ENCODE measurements at places on chromosomes 6 and 20.

- no peak for DNase-seq
These were observed 65.9 kb downstream of the PPP1R14C start for GRCh38 chr6:150208611-150209352.

- DNase-seq, result peak; percentile 84
These were observed 82.2 kb downstream of the MYO6 start for GRCh38 chr6:75830959-75831885.

DNA sequence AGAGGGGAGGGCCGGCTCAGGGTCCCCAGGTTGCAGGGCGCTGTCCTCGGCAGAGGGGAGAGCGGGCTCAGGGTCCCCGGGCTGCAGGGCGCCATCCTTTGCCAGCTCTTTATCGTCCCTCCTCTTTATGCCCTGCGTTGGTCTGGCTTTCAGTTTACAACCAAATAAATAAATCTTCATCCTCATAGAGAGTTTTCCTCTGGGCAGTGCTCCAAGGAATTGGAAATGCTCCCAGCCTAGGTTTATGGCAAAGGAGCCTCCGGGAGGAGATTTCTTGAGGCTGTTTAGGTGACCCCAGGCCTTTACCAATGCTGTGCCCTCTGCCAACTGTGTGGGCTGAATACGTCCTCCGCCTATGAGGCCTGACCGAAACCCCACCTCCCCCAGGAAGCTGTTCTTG is 60.2 kb downstream of the CHMP4B start:
- no peak for DNase-seq

GRCh38 chr6:50264995-50265571 is 215.4 kb upstream of the DEFB112 start:
- DNase-seq, result no peak

GRCh38 chr6:89707766-89708165 is 69.2 kb upstream of the LYRM2 start:
- no peak for DNase-seq

DNA sequence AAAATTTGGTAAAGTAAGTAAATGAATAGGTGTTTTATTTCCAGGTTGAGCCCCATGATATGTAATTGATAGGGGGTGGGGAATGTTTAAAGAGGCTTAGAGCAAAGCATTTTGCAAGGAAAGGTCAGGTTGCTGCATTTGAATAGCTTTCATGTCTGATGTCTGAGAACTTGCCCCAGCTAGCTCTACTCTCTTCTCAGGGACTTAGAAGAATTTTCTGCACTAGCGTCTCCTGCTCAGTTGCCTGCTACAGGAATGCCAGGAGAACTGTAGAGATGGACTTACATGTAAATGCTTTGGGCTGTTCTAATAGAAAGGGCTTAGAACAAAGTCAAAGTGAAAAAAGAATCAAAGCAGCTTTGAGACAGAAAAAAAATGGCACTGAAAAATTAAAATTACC is 35.5 kb downstream of the TRMT6 start:
- no peak for DNase-seq

DNA sequence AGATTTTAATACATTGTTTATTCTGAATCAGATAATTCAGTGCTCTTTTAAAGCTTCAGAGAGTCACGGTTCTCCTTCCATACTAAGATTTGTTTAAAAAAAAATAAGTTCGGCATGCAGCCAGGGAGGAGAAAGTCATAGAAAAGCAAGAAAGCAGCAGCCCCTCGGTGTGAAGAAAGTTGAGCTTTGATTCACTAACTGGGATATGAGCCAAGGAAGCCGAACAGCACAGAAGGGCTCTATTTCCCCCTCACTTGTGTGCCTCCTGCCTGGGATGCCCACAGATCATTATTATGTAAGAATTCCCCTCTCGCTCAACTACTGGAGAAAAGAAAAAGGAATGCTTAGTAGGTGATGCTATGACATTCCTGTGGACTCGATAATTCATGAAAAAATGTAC is 69.3 kb upstream of the SYNJ2 start:
- DNase-seq, result no peak

DNA sequence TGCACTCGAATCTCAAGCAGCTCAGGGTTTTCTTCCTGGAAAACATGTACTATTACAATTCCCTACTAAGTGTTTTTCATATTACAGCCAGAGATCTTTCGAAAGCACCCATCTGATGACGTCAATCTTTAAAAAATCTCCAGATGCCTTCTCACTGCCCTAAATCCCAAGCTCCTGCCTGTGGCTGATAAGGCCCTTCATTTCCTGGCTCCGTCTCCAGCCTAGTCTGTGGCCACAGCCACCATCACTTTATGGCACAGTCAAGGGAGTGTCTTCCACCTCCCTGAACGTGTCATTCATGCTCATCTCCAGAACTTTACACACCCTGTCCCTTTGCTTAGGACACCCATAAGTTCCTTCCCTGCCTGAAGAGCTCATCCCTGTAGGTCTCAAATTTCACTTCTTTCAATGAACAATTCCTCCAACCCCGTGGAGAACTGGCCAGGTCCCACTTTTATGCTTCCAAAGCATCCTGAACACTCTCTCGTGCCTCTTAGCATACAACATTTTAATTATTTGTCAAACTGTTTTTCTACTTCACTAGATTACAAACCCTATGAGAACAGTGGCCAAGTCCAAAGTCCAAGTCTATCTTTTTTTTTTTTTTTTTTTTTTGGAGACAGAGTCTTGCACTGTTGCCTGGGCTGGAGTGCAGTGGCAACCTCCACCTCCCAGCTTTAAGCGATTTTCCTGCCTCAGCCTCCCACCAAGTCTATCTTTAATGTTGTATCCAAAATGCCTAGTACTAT is 106.1 kb upstream of the AGPAT4 start:
- DNase-seq, result no peak

GRCh38 chr20:21609221-21609620 is 95.4 kb upstream of the NKX2-2 start:
- no peak for DNase-seq

- no peak for DNase-seq
These were observed 46.0 kb downstream of the TFEB start for GRCh38 chr6:41689171-41690008.

DNA sequence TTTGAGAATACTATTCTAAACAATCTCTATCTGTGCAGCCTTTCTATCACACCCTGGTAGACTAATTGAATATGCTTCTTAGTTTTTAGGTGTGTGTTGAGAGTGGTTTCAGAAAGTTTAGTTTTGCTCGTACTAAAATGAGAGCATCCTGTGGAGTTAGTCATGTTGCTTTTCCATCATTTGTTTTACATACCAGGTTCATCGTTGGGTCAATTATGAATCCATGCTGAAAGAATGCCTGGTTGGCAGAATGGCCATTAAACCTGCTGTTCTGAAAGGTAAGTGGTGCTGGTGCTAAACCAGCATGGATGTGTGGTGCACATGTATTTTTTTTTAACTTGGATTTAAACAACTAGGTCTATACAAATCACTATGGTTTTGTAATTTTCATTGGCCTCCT is 49.3 kb downstream of the CYB5R4 start:
- DNase-seq, result no peak

DNA sequence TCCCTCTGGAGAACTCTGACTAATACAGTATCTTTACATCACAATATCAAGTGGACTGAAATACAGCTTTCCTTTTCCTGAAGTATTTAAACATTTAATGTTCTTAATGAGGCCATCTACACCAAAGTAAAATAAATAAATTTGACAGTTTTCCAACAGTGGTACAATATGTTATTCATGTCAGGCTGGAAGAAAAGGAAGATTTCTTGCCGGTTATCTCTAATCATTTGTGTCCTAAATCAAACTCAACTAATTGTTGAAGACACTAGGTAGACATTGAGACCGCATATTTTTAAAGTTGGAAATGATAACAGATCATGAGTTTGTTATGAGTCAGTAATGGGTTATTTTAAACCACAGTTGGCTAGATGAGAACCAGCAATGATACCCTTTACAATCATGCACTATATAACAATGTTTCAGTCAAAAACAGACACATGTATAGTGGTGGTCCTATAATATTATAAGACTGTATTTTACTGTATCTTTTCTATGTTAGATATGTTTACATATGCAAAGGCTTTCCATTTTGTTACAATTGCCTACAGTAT is 241.6 kb downstream of the LMBRD1 start:
- no peak for DNase-seq

- DNase-seq, result peak; percentile 68
These were observed 20.3 kb downstream of the CST4 start for GRCh38 chr20:23668477-23668951.

DNA sequence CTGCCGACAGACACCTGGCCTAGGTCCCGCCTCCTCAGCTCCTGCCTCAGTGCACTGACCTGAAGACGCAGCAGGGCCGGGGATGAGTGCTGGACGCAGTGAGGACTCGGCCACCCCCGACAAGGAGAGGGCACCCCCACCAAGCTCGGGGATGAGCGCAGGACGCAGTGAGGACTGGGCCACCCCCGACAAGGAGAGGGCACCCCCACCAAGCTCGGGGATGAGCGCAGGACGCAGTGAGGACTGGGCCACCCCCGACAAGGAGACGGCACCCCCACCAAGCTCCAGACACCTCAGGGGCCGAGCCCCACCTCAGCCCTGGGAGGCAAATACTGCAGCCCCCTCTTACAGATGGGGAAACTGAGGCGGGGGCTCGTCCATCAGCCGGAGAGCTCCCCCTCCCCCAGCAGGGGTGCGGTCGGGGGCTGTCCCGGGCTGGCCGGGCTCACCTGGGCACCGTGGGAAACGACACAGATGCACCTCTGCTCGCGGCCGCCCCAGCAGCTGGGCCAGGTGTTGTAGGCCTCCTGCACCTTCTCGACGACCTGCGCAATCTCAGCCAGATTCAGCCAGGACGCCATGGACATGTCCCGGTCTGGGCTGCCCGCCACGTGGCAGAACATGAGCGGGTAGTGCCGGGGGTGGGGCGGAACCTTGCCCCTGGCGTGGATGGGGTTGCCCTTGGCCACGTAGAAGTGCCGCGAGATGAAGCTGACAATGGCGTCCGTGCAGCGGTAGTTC is 7.5 kb downstream of the HELZ2 start:
- DNase-seq, result no peak

- no peak for DNase-seq
These were observed 569.8 kb downstream of the QKI start for GRCh38 chr6:163984124-163984936.

DNA sequence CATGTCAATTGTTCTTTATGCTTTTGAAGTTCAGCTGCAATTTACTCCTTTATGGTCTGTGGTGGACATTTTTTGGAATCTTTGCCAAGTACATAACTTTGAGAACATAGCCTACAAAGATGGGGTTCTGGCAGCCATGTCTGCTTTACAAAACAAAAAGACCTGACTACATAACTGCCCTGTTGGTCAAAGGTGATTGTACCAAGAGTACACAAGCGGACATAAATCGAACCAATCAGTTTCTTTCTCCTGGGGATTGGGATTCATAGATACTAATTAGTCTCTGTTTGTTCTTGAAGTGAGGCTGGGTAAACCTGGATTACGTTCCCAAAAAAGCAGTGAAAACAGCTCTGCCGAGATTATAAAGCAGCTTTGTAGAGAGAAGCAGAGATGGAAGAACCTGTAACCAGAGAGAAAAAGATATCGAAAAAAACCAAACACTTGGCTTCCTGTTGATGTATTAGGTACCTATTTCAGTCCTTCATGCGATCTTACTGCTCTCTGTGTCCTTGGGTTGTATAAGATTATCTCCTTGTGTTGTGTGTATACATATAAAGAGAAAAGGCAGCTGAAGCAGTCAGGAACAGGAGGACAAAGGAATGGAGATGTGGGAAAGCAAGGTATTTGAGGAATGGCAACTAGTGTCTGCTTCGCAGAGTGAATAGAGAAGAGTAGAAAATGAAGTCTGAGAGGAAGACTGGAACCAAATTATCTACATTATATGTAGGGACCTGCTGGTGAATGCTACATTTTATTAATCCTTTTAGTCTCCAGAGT is 2.7 kb upstream of the ZFAND3 start:
- no peak for DNase-seq

GRCh38 chr20:34310481-34311117 is 7.4 kb upstream of the AHCY start:
- DNase-seq, result no peak

DNA sequence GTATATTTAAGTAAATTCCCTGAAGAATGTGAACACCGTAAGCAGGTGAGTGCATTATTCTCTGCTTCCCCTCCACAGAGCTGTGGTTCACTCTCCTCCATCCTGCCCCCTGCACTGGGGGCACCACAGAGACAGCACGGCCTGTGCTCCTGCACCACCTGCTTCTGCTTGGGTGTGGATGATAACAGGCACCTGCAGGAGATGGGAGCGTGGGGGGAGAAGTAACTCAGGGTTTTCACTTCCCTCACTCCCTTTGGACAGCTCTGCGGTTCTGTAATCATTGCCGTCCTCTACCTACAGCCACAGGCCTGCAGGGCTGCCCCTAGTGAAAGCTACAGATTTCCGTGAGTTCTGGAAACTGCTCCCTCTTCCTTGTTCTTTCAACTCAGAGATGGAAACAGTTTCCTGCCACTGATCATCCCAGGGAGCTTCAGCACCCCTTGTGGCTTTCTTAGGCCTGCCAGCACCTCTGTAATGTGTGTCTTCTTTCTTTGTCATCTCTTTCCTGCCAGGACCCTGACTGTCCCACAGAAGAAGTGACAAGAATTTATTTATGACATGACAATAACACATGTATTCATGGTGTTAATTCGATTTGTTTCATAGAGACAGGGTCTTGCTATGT is 21.3 kb upstream of the MICB start:
- DNase-seq, result no peak

- no peak for DNase-seq
These were observed 75.8 kb downstream of the EFHC1 start for GRCh38 chr6:52495922-52496321.

DNA sequence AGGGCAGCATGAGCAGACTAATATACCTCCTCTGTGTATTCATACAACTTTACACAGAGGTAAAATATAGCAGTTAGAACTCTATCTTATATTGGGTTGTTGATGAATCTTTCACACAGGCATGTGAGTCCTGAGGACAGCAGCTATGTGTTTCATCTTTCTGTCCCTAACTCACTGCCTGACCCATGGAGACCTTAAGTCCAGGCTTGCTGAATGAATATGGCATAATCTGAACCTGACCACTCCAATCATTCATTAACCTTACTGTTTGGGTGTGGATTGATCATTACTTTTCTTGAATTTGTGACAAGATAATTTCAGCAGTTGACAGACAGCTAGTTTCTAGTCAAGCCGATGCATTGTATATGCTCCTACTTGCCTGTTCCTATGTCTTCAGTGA is 27.3 kb upstream of the TSPYL1 start:
- DNase-seq, result no peak

DNA sequence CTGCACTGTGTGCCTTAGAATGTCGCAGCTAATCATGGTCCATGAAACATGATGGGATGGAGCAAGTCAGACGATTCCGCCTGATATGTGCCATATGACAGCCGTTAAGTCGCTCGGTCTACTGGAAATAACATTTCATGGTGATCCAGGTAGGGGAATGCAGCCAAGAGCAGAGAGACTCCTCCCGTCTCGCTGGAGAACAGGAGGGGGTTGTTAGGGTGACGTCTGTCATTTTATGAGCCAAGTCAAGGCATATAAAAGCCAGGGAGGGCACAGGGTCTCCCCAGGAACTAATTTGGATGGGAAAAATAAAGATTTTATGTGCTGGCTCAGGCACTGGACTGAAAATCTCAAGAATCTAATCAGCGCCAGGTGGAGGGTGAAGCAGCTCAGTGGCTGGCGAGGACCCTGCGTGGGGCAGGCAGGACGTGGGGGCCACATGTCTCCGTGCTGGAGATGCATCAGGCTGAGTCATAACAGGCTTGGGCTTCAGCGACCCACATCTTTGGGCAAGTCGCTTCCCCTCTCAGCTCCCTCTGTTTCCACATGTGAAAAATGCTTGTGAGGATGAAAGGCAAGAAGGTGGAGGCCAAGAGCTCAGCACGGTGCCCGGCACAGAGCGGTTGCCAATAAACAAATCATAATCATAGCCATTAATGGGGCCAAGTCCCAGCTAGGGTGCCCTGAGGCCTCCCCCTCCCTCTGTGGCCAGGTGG is 234.6 kb downstream of the ANKRD60 start:
- DNase-seq, result no peak

GRCh38 chr20:18831830-18832499 is 18.4 kb downstream of the SCP2D1 start:
- no peak for DNase-seq

All from activated CD4-positive, alpha-beta T cell treated with anti-CD3 and anti-CD28 coated beads, Interleukin-2, Interleukin-6, amounts not matched to agents 100 ng/mL and 50 ng/mL, durations not matched to agents 16 hours and 8 hours (primary cell).